ENCODE measurements at places on chromosomes 11 and 22. TPM values are rescaled to one million over a fixed set of nuclear protein-coding genes. Genes with fewer than 3 reads are reported as not detected.

OAF gene
- 8.4 TPM for polyA plus RNA-seq

PANX3 gene
- not detected for polyA plus RNA-seq

ASCC2 gene
- polyA plus RNA-seq, result 61.3 TPM

NXPE4 gene
- polyA plus RNA-seq, result not detected

FIBIN gene
- polyA plus RNA-seq, result 5.4 TPM

KCNQ1 gene
- polyA plus RNA-seq, result 0.31 TPM

PANX2 gene
- 2.6 TPM for polyA plus RNA-seq

MN1 gene
- polyA plus RNA-seq, result 0.94 TPM

SLC7A4 gene
- 4.5 TPM for polyA plus RNA-seq

SAA2 gene
- 2.4 TPM for polyA plus RNA-seq

MRGPRF gene
- 5.3 TPM for polyA plus RNA-seq

TMEM258 gene
- 90.3 TPM for polyA plus RNA-seq

MS4A13 gene
- not detected for polyA plus RNA-seq

ACCSL gene
- not detected for polyA plus RNA-seq

KRTAP5-7 gene
- polyA plus RNA-seq, result not detected

LARGE2 gene
- polyA plus RNA-seq, result 45.8 TPM

OR51B2 gene
- not detected for polyA plus RNA-seq

FAM227A gene
- 0.06 TPM for polyA plus RNA-seq

OR8A1 gene
- not detected for polyA plus RNA-seq

VWA5A gene
- 6.6 TPM for polyA plus RNA-seq

SYTL2 gene
- 5.0 TPM for polyA plus RNA-seq

NLRX1 gene
- 24.9 TPM for polyA plus RNA-seq

HDAC10 gene
- 22.0 TPM for polyA plus RNA-seq

OR4D5 gene
- not detected for polyA plus RNA-seq

CRACR2B gene
- polyA plus RNA-seq, result 3.2 TPM

BRD1 gene
- polyA plus RNA-seq, result 23.5 TPM

GLB1L3 gene
- 0.08 TPM for polyA plus RNA-seq

EXPH5 gene
- 3.4 TPM for polyA plus RNA-seq

ZNF70 gene
- 0.92 TPM for polyA plus RNA-seq

FIBP gene
- 38.1 TPM for polyA plus RNA-seq

PNPLA2 gene
- 51.7 TPM for polyA plus RNA-seq

OR4C5 gene
- polyA plus RNA-seq, result not detected

MCHR1 gene
- 0.06 TPM for polyA plus RNA-seq

DCDC1 gene
- 0.02 TPM for polyA plus RNA-seq

GAS2L1 gene
- 24.3 TPM for polyA plus RNA-seq

DMC1 gene
- polyA plus RNA-seq, result 1.3 TPM

GDPD4 gene
- 0.18 TPM for polyA plus RNA-seq

CTR9 gene
- 11.1 TPM for polyA plus RNA-seq

CLDN5 gene
- polyA plus RNA-seq, result 48.3 TPM

C11orf16 gene
- not detected for polyA plus RNA-seq

TRIM51 gene
- polyA plus RNA-seq, result not detected

CASP1 gene
- 16.7 TPM for polyA plus RNA-seq

RFPL2 gene
- polyA plus RNA-seq, result 0.05 TPM

CLDN25 gene
- polyA plus RNA-seq, result not detected
